ENCODE measurements at places on chromosomes 4 and X. TPM values are rescaled to one million over a fixed set of nuclear protein-coding genes. Genes with fewer than 3 reads are reported as not detected.

- no peak overlapping the region for H3K4me3 ChIP-seq
- no peaks in the 10 kb centered on the region for H3K36me3 ChIP-seq
- DNase-seq: no peak
- no peaks in the 10 kb centered on the region for H3K27me3 ChIP-seq
- H3K27ac ChIP-seq: no peak overlapping the region
- no peaks in the 10 kb centered on the region for H3K4me1 ChIP-seq
Measured at GRCh38 chrX:35743331-35743730, 54.8 kb upstream of the MAGEB16 start.

- no peak for DNase-seq
- H3K4me1 ChIP-seq: no peaks in the 10 kb centered on the region
- H3K36me3 ChIP-seq: no peaks in the 10 kb centered on the region
- no peak overlapping the region for H3K4me3 ChIP-seq
- H3K27me3 ChIP-seq: no peaks in the 10 kb centered on the region
Measured at GRCh38 chr4:81062001-81062400, 31.5 kb downstream of the BMP3 start.

DNA sequence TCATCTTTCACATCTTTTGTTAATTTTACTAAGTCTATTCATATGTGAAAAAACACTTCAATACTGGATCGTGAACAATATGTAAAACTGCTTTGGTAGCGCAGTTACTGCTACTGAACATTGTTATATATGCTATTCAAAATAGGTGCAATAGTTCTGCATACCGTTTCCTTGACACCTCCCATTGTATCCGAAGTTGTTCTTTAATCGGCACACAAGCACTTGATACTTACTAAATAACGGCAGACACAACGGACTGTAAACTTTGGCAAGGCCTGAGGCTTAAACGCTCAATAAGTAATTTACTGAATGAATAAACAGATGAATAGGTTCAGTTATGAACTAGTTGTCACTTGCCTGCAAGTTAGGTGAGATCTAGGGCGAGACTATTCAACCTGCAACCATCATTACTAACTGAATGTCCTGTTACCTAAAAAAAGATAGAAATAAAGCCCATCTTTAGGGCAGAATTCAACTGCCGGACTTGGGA, 620 bp downstream of the ANAPC10 start:
- peak overlapping the region; percentile 94 for H3K27ac ChIP-seq
- no peaks in the 10 kb centered on the region for H3K27me3 ChIP-seq
- no peaks in the 10 kb centered on the region for H3K36me3 ChIP-seq
- H3K4me1 ChIP-seq: no peaks in the 10 kb centered on the region
- DNase-seq: no peak

DNA sequence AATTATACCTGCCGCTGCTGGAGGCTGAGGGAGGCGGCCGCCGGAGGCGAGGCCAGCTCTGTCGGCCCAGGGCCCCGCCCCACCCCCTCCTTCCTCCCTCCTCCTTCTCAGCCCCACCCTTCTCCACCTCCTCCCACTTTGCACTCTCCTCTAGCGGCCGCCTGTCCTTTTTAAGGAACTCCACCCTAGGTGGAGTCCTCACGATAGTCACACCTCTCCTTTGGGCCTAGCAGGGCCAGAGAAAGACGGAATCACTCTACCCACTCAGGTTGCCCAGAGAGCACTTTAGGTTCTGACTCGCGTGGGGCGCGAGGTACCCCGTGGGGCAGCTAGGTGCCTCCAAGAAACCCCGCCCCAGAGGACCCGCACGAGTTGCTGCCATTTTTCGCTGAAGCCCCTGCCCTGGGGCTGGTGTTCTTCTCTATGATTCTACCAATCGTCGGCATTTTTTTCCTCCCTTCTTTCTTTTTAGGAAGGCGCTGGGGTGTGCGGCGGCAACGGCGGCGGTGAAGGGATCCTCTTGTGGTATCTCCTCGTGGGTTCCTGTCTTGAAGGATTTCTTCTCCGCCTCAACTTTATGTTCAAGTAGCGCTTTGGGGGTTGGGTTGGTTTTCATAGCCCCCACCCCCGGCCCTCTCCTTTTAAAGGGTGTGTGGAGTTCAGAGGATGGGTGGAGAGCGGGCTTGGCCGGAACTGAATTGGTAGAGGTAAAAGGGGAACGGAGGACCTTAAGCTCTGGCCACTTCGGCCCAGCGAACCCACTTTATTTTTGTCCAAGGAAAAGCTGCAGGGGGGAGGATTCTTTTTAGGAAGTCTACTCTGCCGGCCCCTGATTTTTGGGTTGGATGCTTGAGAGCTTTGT, at the start of gene KLF8:
Gene KLF8, plus strand, starts transcription at position 136 of the 862 bp plus-strand sequence. CDS start 979 bp downstream, outside the sequence.
- no peaks in the 10 kb centered on the region for H3K4me1 ChIP-seq
- no peaks in the 10 kb centered on the region for H3K36me3 ChIP-seq
- H3K4me3 ChIP-seq: peak within 1 kb of the TSS; percentile 25
- no peak within 1 kb of the TSS for H3K27ac ChIP-seq
- no peaks in the 10 kb centered on the region for H3K27me3 ChIP-seq

DNA sequence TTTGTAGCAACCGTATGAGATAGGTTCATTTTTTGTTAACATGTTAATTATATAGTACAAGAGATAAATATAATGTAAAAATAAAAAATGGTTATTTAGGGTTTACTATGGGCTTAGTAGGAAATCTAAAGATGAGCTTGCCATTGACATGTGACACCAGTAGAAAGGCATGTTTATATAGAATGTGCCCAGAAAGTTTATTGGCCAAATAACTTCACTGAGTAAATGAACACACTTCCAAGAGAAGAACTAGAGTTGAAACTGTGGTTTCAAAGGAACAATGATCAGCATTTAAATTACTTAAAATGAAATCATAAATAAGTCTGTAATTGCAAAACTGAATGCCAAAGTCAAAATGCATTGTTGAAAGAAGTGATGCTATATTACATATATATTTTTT, 503.3 kb downstream of the STPG2 start:
- H3K27ac ChIP-seq: no peak overlapping the region
- H3K4me3 ChIP-seq: no peak overlapping the region
- DNase-seq: no peak
- H3K4me1 ChIP-seq: no peaks in the 10 kb centered on the region
- no peaks in the 10 kb centered on the region for H3K36me3 ChIP-seq

GRCh38 chrX:13888284-13888683, 71.4 kb upstream of the GPM6B start:
- DNase-seq: no peak
- H3K27ac ChIP-seq: no peak overlapping the region
- no peaks in the 10 kb centered on the region for H3K36me3 ChIP-seq
- no peak overlapping the region for H3K4me3 ChIP-seq
- H3K27me3 ChIP-seq: no peaks in the 10 kb centered on the region

- DNase-seq: no peak
- no peaks in the 10 kb centered on the region for H3K4me1 ChIP-seq
- H3K27ac ChIP-seq: no peak overlapping the region
- no peak overlapping the region for H3K4me3 ChIP-seq
- no peaks in the 10 kb centered on the region for H3K36me3 ChIP-seq
- no peaks in the 10 kb centered on the region for H3K27me3 ChIP-seq
Measured at GRCh38 chr4:65737672-65738071, 67.4 kb upstream of the EPHA5 start.

The MXD4 gene
- total RNA-seq: 19.2 TPM

Measured in right lobe of liver (tissue), 6 donors.